NCI-H2227 treated with DMSO at 0.1 percent for 48 hours (cell line): ENCODE measurements at places on chromosomes 11 and 22.

DNA sequence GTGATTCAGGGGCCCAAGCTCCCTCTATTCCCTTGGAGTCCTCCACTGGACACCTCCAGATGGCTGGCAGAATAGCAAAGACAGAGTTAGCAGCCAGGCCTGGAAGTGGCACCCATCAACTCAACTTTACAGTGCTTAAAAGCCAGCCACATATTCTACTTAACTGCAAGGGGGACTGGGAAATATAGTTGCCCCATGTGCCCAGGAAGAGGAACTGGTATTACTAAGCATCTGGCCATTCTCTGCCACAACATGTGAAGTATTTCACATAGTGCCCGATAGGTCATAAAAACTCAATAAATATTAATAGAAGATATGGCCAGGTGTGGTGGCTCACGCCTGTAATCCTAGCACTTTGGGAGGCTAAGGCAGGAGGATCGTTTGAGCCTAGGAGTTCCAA, 5.5 kb upstream of the IL10RA start:
- DNase-seq: no peak

GRCh38 chr11:38680166-38680565, 2082.1 kb upstream of the RAG2 start:
- DNase-seq: no peak

DNA sequence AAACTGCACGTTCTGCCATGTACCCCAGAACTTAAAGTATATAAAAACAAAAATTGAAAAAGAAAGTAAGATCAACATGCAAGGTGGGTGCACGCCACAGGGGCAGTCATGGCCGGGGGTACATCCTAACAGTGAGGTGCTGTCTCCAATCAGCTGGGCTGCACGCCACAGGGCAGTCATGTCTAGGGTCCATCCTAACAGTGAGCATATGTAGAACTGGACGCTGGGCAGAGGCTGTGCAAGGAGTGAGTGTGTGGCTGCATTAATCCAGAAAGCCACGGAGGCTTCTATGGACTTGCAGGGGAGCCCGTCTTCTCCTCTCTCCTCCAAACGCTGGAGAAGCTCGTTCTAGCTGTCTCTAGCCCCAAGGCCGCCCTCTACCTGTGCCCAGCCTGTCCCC, 1105.0 kb downstream of the BRD1 start:
- DNase-seq: no peak

DNA sequence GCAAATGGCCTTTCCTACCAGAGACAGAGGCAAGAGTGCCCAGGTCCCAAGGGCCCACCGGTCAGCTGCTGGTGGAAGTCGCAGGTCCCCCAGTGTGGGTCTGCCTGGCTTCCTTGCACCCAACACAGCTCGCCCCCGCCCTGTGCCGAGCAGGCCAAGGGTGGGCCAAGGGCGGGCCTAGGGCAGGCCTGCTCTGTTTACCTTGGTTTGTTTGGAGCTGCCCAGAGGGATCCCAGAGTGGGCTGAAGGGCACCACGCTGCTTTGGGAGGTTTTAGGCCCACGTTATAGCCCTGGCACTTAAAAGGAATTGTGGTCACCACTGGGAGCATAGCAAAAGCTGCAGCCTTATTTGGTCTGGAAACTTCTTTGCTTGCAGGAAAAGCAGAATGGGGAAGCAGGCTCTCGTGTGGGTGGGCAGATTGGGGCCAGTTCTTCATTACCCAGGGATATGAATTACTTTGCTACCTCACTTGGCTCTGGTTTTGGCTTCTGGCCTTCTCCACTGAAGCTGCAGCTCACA, 38.0 kb downstream of the MRGPRD start:
- DNase-seq: no peak

DNA sequence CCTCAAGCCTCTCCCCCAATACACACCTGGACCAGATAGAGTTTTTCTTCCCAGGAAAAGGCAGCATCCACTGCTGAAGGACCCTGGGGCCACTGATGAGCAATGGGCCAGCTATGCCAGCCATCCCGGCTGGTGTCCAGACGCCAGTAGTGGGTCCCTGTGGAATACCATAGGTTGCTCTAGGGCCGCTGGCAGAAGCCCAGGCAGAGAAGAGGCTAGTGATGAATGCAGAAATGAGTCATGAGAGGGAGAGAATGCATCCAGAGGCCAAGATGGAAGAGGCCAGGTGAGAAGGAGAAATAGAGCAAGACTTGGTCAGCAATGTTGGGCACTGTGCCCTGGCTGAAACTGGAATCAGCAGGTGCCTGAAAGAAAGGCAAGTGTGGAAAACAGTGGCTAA, 8.9 kb downstream of the HPX start:
- no peak for DNase-seq

DNA sequence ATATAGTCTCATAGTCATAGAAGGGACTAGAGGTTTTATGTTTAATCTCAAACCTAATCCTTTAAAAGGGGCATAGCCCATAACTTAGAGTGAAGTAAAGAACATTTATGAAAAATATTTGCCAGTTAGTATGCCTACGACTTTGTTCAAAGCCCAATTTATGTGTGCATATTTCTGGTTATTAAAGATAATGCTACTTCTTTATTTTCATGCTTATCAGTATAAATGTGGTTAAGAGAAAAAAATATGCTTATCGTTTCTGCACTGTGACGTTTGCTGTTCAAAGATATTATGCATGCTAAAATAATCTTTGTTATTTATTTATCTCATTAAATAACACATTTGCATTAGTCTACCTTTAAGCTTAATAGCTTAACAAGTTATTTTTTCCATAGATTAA, 343.9 kb downstream of the DYNC2H1 start:
- DNase-seq: no peak

- no peak for DNase-seq
Measured at GRCh38 chr11:119720311-119720913, 8.6 kb downstream of the NECTIN1 start.

DNA sequence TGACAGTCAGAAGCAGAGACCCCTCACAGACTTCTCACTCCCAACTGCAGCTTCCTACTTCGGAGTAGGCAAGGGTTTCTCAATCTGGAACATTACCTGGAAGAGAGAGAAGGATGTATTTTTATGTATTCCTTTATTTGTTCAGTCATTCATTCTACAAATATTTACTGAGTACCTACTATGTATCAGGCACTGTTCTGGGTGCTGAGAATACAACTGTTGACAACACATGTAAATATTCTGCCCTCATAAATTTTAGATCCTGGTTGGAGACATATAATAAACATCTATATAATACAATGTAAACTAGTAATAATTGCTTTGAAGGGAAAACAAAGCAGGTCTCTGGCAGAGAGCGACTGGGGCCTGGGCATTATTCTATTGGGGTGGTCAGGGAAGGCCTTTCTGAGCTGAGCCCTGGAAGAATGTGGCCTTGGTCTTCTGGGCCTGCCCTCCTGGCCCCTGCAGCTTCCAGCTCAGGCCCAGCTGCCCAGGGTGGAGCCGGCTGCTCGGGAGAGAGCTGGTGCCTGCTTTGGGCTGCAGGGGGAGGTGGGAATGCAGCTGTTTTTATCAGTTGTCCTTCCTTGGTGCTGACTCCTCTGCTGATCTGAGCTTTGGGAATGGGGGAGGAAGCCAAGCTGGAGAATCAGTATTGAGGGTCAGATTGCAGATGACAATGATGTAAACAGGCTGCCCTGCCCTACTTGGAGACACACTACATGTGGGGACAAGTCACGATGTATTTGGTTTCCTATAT, 46.8 kb downstream of the PKNOX2 start:
- DNase-seq: no peak

DNA sequence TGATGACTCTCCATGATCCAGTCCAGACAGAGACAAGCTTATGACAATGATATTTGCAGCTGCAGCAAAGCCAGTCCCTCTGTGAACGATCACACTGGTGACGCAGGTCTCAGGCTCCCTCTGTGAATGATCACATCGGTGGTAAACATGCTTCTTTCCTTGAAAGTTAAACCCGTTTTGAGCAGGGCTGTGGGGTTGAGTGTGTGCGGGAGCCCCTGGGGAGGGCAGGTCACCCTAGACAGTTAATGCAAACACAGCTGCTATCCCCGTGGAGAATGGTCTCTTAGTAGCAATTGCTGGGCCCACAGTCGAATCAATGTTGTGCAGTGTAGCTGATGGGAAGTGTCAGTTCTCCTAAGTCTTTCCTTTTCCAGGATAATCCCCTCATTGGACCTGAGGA, 71.0 kb upstream of the KIRREL3 start:
- no peak for DNase-seq

DNA sequence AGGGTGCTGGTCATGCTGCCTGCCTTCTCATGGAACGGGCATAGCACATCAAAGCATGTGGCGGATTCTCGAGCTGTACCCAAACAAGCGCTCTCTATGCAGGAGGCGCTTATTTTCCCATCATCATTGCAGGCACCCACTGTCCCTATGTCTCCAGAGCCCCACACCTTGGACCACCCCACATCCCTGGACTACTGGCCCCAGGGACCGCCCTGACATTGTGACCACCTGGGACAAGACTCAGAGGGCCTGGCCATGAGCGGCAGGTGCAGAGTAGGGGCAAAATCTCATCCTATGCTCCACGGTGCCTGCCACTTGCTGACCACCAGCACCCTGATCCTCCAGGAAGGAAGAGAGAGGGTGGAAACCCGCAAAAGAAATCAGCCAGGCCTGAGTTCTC, 170.4 kb downstream of the DSCAML1 start:
- DNase-seq: no peak

DNA sequence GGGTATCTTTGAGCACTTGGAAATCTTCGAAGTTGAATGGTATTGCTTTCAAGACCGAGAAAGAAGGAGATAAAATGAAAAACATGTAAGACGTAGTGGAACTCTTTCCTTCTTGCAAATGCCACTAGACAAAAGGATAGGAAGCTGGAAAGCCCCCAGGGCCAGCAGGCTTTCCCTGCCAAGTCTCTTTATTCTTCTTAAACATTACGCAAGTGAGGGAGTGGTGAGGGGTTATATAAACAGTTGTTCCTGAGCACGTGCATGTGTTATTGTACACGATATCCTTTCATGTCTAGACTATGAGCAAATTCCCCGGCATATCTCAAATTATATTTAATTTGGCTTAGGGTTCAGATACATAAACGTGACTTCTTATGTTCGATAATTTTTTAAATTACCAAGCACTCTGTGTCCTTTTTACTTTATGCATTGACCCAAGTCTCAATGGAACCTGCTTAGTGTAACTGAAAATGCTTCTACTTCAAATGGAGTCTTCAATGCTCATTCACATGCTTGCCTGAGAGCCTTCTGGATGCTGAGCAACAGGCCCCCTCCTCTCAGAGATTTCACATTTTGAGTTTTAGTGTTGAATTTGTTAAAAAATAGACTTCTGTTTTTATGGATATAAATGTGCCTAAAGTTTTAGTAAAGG, 59.0 kb downstream of the PPP2R1B start:
- DNase-seq: no peak

- DNase-seq: no peak
Measured at GRCh38 chr11:16226245-16226644, 130.1 kb downstream of the SOX6 start.

- DNase-seq: no peak
Measured at GRCh38 chr11:95134491-95134890, 44.8 kb downstream of the ENDOD1 start.

DNA sequence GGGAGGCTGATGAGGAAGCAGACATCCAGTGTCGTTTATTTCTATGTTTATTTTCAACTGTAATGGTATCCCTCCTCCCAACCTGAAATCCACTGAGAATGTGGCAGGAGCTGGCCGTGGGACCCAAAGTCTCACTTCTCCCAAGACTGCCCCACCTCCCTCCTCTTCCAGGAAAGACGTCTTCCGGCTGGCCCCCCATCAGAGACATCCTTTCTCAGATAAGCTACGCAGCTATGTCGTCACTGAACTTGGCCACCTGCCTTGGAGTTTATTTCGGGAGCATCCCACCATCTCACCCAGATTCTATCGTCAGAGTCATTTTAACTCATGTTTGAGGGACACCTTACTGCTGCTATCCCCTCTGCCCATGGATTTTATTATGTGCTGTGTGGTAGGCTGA, 13.9 kb downstream of the TMEM184B start:
- no peak for DNase-seq

GRCh38 chr22:49996518-49997250, 15.9 kb downstream of the IL17REL start:
- DNase-seq: no peak

DNA sequence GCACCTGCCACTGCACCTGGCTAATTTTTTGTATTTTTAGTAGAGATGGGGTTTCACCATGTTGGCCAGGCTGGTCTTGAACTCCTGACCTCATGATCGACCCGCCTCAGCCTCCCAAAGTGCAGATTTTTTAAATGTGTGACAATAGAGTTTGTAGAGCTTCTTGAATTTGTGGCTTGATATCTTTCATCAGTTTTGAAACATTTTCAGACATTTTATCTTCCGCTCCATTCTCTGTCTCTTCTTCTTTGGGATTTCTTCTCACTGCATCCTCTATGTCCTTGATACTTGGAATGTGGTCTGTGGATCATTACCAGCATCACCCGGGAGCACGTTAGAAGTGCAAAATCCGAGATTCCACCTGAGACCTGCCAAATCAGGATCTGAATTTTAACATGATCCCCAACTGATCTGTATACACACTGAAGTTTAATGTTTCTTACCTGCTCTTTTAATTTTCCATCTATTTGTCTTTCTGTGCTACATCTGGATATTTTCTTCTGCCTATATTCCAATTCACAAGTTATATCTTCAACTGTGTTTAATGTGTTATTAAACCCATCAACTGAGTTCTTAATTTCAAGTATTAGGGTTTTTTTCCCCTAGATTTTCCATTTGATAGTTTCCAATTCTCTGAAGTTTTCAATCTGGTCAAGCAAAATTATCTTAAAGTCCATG, 126.4 kb downstream of the CEP164 start:
- no peak for DNase-seq

- DNase-seq: peak; percentile 39
Measured at GRCh38 chr22:38243007-38243765, 29.6 kb downstream of the TMEM184B start.

DNA sequence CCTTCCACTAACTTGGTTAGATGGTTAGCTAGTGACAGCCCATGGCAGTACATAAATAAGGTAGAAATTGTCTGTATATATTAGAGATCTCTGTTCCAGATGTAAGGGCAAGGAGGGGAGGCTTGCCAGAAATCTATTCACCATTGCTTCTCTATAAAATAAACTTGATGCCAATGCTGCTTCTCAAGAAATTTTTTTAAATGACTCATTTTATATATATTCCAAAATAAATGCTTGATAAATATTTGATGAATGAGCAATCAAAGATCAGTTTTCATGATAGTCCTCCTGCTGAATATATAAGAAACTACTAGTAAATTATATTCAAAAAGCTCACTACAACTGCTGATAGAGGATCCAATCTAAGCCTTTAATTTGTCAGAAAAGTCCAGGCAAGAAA, 710.6 kb upstream of the CCDC179 start:
- DNase-seq: no peak

- no peak for DNase-seq
Measured at GRCh38 chr11:2447253-2447950, 2.6 kb downstream of the KCNQ1 start.

DNA sequence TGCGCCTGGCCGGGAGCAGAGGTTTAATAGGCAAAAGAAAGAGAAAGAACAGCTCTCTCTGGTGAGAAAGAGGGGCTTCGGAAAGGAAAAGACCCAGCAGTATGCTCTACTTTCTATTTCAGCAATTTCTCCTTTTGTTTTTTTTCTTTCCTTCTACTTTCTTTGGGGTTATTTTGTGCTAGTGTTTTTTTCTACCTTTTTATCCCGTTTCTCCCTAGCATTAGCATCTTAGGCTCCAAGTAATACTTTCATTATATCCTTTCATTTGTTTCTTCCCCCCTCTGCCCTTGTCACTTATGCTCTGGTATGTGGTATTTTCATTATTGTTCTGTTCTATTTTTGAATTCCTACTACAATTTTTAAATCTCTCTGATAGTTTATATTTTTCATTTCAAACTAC, 4.5 kb downstream of the SNU13 start:
- DNase-seq: no peak
